ENCODE measurements at places on chromosomes 7 and 10. TPM values are rescaled to one million over a fixed set of nuclear protein-coding genes. Genes with fewer than 3 reads are reported as not detected.

GRCh38 chr10:122082616-122083477 lies 93.9 kb downstream of the TACC2 start:
- H3K27ac ChIP-seq, result no peak overlapping the region
- H3K36me3 ChIP-seq, result no peaks in the 10 kb centered on the region
- H3K4me1 ChIP-seq, result no peaks in the 10 kb centered on the region
- H3K4me3 ChIP-seq, result no peak overlapping the region
- H3K27me3 ChIP-seq, result no peaks in the 10 kb centered on the region

DNA sequence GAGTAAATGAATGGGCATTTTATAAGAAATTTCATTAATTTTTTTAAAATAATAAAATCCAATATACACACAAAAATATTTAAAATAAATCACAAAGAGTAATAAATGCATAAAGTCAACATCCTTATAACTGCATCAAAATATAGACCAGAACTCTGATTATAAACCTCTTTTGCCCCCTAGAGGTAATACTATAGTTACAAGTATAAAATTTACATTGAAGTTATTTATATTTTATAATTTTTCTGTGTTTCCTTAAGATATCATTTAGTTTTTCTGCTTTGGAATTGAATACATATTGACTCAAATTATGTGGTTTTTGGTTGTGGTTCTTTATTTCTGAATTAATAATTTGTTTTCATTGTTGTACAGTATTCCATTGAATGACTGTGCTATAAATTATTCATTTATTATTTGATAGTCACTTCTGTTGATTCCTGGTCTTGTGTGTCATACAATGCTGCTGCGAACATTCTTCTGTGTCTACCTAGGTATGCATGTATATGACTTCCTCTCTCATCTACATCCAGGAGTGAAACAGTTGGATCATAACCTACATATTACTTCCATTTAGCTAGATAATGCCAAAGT lies 673.6 kb downstream of the IPMK start:
- no peak overlapping the region for H3K27ac ChIP-seq
- H3K4me1 ChIP-seq, result no peaks in the 10 kb centered on the region
- no peak for DNase-seq
- no peak overlapping the region for H3K4me3 ChIP-seq
- no peaks in the 10 kb centered on the region for H3K36me3 ChIP-seq

DNA sequence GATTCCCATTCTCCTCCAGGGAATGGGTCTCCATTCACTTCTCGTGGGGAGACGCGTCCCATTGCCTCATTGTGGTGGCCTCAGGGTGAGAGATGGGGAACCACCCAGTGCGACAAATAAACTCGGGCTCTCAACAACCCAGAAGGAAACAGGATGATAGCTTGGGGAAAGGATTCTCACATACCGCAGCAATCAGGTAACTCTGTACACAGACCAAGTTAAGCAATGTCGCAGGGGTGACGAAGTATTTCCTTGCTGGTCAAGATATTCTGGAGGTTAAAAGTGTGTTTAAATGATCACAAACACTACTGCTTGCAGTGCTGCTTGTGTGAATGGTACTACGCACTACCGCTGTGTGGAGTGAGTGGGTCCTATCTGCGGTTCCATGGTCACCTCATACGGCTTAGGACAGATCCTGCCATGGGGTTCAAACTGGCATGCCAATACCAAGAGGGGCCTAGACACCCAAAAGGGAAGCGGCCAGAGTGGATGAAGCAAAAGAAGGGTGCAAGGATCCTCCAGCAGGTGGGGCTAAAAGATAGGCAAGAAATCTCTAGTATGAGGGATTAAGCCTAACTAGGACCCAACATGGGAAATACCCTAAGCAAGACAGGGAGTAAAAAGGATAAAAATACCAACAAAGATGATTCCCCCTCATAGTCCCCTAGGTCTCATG lies 143.8 kb upstream of the TMEM106B start:
- H3K27ac ChIP-seq, result no peak overlapping the region
- H3K27me3 ChIP-seq, result no peaks in the 10 kb centered on the region
- H3K4me1 ChIP-seq, result no peaks in the 10 kb centered on the region
- no peaks in the 10 kb centered on the region for H3K36me3 ChIP-seq
- DNase-seq, result peak; percentile 68

DNA sequence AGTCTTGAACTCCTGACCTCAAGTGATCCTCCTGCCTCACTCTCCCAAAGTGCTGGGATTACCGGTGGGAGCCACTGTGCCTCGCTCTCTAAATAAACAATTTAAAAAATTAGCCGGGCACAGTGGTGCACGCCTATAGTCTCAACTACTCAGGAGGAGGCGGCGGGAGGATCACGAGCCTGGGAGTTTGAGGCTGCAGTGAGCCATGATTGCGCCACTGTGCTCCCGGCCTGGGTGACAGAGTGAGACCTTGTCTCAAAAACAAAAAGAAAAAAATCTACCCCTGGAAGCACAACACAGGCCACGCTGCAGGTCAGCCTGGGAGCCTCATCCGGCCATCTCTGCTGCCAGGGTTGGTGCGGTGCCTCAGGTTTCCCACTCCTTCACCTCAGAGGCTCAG lies 3.8 kb upstream of the EIF3B start:
- H3K27ac ChIP-seq, result no peak overlapping the region
- peaks cover 2% of the 10 kb centered on the region for H3K4me1 ChIP-seq
- H3K36me3 ChIP-seq, result no peaks in the 10 kb centered on the region
- no peak for DNase-seq
- H3K4me3 ChIP-seq, result no peak overlapping the region

DNA sequence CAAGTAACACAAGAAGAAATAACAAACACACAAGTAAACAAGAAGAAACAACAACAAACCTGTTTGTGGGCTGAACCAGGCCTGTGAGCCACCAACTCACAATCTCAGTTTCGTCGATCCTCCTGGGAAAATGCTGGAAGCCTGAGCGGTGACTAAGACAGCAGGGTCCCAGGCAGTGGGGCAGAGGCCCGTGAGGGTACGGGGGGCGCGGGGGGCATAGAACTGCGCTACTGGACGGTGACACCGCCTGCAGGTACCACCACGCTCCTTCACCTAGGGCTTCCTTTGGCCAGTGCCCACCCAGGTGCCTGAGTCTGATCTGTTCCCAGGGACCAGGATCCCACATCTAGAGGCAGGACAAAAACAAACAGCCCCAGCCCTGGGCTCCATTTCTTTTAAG lies 3.4 kb upstream of the CALN1 start:
- no peaks in the 10 kb centered on the region for H3K4me1 ChIP-seq
- no peaks in the 10 kb centered on the region for H3K36me3 ChIP-seq
- no peak for DNase-seq
- no peaks in the 10 kb centered on the region for H3K27me3 ChIP-seq
- H3K27ac ChIP-seq, result no peak overlapping the region

- peaks cover 19% of the 10 kb centered on the region for H3K4me1 ChIP-seq
- H3K27me3 ChIP-seq, result no peaks in the 10 kb centered on the region
- H3K4me3 ChIP-seq, result no peak overlapping the region
- H3K36me3 ChIP-seq, result no peaks in the 10 kb centered on the region
- DNase-seq, result no peak
Observed at GRCh38 chr7:151429237-151429559, 10.7 kb downstream of the CRYGN start.

GRCh38 chr10:96910488-96911395 lies 78.6 kb downstream of the LCOR start:
- peaks cover 3% of the 10 kb centered on the region for H3K4me1 ChIP-seq
- H3K4me3 ChIP-seq, result no peak overlapping the region
- no peaks in the 10 kb centered on the region for H3K27me3 ChIP-seq
- H3K36me3 ChIP-seq, result peaks cover 5% of the 10 kb centered on the region

Gene LIPF
- not detected for total RNA-seq
